ENCODE measurements at places on chromosomes 7 and 10. TPM values are rescaled to one million over a fixed set of nuclear protein-coding genes. Genes with fewer than 3 reads are reported as not detected.

GRCh38 chr7:108234281-108234680, 104.1 kb upstream of the LAMB4 start:
- DNase-seq: peak; percentile 76

The INMT gene
- total RNA-seq: 0.05 TPM

DNA sequence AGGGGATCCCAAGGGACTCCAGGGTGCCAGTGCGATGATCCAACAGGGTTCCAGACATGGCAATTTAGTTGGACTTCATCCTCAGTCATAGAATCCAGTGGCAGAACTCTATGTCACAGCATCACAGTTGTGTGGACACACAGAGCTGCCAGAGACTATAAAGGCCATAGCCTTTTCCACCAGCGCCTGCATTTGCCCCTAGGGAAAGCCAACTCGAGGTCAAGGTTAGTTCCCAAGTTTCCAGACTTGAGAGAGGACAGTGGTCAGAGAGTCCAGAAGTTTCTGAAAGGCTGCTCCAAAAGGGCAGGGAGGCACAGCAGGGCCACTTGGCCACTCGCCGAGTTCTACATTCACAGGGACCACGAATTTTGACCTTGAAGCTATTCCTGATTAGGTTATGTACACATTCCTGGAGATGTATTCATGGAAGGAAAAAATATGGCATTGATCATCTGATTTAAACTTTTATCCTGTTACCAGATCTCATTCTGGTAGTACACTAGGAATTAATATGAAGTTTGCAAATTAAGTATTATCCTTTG, 170.1 kb downstream of the KCNMA1 start:
- no peak for DNase-seq

DNA sequence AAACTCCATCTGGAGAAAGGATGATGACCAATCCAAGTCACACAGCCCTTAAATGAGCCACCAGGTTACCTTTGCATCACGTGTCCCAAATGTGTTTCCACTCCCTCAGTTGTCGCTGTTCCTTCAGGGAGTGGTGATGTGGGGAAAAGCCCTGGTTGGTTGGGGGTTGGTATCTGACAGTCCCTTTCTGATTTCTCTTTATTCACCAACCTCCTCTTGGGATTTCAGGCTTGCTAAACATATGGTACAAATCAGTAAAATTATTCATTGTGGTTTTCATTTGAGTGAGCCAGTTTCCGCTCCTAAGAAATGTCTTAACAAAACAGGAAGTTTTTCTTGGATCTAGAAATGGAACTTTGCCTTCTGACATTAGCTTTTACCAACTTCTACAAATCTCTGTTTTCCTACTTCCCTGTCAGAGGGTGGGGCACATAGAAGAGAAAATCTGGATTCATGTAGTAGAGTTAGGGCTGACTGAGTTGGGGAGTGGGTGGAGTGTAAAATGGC, 40.0 kb upstream of the KMT2E start:
- DNase-seq: peak; percentile 89

DNA sequence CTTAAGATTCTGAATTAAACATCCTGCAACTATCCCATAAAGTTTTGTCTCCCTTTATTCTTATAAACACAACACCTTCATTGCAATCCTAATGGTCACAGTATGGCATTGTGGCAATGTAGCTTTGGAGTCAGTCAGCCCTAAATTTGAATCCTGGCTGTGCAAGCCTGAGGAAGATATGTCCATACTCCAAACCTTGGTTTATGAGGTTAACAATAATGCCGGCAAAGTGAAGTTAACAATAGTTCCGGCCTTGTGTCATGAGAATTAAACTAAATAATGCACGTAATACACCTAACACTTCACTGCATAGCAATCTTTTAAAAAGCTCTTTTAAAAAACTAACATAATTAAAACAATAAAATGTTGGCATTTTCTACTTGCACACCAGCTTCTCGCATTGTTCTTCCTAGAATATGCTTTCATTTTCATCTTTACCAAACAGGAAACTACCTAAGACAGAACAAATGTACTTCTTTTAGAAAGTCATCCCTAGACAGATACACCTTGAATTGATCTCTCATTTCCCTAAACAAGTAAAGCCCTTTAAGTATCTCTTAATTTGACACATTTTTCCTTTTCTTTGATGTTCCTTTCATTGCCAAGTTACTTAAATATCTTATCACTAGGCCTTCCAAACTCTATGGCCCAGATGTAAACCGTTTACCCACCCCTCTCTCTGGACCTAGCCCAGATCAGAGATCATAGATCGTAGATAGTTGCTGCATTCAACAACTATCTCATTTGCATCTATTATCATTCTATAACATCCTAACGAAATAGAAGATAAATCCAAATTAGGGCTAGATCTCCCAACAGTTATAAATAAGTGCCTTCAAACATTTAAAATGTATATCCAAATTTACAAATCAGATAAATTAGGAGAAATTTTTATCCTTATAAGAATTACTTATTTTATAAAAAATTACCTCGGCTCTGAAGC, 66.7 kb downstream of the CREB3L2 start:
- DNase-seq: no peak

DNA sequence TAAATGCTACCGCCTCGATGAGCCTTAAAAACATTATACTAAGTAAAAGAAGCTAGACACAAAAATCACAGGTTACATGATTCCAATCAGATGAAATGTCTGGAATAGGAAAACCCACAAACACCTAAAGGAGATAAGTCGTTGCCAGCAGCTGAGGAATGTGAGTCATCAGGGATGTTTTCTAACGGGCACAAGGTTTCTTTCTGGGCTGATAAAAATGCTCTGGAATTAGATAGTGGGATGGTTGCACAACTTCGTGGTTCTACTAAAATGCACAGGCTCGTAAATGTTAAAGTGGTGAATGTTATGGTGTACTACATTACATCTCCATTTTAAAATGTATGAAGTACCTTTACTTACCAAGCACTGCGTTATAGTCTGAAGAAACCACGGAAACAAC, 9.7 kb downstream of the ABLIM1 start:
- DNase-seq: peak; percentile 71

The DPCD gene
- 22.4 TPM for total RNA-seq

The NUTM2A gene
- 0.09 TPM for total RNA-seq

DNA sequence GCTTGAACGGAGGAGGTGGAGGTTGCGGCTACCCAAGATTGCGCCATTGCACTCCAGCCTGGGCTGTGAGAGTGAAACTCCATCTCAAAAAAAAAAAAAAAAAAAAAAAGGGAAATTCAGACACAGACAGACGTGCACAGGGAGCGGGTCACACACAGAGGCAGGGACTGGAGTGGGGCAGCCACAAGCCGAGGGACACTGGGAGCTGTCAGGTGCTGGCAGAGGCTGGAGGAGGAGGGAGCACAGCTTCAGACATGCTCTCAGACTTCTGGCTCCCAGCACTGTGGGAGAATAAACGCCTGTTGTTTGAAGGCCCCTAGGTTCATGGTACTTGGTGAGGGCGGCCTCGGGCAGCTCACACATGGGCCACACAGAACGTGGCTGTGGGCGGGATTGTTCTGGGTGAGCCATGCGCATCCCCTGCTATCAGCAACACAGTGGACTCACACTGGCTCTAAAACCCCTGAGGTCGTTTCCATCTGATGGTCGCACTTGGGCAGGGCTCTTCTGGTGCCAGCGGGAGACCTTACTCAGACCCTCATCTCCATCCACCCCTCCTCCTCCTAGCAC, 375.9 kb downstream of the DNAJB6 start:
- no peak for DNase-seq

- DNase-seq: no peak
Observed at GRCh38 chr10:72649291-72649690, 23.4 kb upstream of the MICU1 start.

- no peak for DNase-seq
Observed at GRCh38 chr10:129547608-129548007, 80.6 kb downstream of the MGMT start.
